ENCODE measurements at places on chromosomes 4 and X.

DNA sequence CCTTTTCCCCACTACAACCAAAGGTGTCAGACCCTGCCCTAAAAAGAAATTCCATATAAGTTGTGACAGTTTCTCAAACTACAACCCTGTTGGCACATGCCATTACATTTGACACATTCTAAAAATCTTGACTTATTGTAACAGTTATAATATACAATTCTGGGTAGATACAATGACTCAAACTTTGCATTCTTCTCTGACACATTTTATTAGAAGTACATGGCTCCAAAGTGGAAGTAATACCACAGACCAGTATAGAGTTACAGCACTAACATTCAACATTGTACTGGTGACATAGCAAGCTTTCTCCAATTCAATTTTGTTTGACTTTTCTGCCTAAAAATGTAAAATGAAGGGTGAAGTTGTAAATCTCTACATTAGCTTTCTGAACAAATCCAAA lies 196.6 kb upstream of the ETNPPL start:
- DNase-seq: no peak

DNA sequence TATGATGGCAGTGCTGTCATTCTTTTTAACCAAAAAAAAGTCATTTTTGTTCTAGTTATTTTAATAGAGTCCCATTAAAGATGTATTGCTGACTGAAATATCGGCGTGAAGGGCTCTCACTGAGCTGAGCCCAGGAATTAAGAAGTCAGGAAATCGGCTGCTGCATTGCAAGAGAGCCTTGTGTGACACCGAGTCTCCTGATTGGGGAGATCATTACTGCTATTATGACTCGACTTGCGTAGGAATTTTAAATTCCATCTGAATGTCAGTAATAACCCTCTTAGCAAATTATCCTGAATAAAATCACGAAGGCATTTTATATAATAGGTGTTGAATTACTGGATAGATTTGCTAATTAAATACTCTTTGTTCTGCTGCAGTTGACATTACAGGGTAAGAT lies 111.5 kb downstream of the POLA1 start:
- no peak for DNase-seq

DNA sequence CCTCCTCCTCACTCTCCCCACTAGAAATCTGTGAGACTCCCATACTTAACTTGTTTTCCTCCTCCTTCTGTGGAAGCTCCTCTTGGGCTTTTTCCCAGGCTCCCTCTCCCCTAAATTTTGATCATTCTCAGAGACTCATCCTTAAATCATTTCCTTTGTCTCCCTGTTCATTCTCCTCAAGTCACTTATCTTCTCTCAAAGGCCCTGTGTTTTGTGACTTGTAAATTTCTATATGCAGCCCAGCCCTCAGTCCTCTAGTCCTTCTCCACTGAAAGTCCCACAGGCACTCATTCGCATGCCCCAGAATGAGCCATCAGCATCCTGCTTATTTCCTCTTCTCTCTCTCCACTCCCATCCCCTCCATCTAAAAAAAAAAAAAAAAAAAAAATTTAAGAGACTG lies 171.8 kb downstream of the SOWAHB start:
- no peak for DNase-seq

- no peak for DNase-seq
Measured at GRCh38 chrX:108312957-108313356, 125.3 kb downstream of the COL4A6 start.

DNA sequence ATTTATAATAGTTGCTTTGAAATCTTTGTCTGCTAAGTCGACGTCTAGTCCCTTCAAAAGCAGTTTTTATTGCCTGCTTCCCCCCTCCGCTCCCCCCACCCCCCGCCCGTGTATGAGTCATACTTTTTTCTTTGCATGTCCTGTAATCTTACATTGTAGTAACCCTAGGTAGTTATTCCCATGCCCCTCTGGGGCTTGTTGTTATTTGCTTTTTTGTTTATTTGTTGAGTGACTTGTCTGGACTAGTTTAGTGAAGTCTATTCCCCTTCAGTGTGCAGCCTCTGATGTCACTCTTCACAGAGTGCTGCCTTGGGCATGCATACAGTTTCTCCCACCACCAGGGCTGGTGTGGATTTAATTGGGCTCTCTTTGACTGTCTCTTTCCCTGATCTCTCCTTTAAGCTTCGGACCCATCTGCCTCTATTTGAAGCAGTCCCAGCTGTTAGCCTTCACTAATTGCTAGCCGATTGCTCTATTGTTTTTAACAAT lies 86.2 kb downstream of the PPEF1 start:
- DNase-seq: no peak

DNA sequence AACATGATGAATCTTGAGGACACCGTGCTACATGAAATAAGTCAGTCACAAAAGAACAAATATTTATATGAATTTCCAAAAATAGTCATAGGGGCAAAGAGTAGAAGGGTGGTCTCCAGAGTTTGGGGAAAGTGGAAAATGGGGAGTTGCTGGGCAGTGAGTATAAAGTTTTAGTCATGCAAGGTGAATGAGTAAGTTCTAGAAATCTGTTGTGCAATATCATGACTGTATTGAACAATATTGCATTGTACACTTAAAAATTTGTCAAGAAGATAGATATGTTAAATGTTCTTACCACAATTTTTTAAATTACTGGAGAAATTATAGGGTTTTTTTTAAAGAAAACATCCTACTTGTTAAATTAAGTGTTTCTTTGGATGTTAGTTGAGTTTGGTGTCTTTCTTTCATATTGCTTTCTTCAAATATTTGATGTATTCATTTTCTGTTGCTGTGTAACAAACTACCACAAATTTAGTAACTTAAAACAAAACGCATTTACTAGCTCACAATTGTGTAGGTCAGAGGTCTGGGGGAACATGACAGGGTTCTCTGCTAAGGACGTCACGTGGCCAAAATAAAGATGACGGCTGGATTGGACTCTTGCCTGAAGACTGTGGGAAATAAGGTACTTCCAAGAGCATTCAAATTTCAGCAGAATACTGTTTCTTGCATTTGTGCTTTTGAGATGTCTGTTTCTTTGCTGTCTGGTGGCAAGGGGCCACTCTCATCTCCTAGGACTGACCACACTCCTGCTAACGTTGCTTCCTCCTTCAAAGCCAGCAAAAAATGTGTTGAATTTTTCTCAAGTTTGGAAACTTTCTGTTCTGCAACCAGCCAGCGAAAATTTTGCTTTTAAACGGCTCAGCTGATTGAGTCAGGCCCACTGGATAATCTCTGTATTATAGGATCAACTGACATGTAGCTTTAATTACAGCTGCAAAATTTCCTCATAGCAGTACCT lies 76.7 kb downstream of the CPEB2 start:
- no peak for DNase-seq

GRCh38 chrX:138058931-138059330 lies 493.0 kb downstream of the ZIC3 start:
- no peak for DNase-seq

DNA sequence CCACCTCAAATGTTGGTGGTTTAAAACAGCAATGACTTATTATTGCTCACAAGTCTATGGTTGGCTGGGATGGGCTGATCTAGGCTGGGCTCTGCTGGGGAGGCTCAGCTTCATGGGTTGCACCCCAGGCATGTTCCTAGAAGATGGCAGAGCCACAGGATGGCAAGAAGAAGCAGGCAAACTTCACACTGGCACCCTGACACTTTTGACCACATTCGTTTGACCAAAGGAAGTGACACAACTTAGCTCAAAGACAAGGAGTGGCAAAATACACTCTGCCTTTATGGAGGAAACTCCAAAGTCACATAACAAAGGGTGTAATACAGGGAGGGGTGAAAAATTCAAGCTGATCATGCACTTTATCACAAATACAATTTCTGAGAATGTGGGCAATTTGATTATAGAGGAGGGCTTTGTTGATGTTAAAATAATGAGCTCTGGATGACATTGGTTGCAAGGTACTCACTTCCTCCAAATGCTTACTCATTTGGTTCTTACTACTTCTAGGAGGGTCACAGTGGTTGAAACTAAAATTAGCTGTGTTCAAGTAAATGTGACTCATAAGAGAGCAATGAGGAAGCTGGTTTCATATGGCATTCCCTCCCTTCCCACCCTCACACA lies 249.2 kb upstream of the RPS6KA3 start:
- DNase-seq: no peak

GRCh38 chr4:27720010-27720766 lies 859.5 kb downstream of the STIM2 start:
- DNase-seq: no peak

GRCh38 chrX:387729-388128 lies 1.0 kb upstream of the PPP2R3B start:
- no peak for DNase-seq

DNA sequence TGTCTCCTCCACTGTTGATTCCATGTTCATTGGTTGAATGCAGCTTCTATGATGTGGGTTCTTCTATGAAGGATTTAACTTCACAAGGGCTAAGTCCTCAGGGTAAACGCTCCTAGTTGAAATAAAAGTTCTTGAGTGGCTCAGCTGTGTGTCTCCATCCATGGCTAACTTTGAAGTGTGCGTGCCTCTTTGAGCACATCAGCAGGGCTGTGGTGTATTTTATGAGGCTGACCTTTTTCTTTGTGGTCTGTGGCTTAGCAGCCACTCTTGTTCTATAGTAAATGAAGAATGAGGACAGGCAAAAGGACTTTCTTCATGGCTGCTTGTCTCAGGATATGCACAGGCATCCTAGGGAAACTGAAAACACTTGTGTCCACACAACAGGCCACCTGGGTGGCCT lies 88.5 kb downstream of the KIT start:
- DNase-seq: no peak

Data from cortex of kidney (tissue), 1 donor.